ENCODE measurements at places on chromosomes 6 and 20.

- DNase-seq = no peak
These were observed 25.3 kb upstream of the CSNK2A1 start for GRCh38 chr20:568673-569415.

- no peak for DNase-seq
These were observed 1.4 kb downstream of the TOP1 start for GRCh38 chr20:41030061-41030460.

DNA sequence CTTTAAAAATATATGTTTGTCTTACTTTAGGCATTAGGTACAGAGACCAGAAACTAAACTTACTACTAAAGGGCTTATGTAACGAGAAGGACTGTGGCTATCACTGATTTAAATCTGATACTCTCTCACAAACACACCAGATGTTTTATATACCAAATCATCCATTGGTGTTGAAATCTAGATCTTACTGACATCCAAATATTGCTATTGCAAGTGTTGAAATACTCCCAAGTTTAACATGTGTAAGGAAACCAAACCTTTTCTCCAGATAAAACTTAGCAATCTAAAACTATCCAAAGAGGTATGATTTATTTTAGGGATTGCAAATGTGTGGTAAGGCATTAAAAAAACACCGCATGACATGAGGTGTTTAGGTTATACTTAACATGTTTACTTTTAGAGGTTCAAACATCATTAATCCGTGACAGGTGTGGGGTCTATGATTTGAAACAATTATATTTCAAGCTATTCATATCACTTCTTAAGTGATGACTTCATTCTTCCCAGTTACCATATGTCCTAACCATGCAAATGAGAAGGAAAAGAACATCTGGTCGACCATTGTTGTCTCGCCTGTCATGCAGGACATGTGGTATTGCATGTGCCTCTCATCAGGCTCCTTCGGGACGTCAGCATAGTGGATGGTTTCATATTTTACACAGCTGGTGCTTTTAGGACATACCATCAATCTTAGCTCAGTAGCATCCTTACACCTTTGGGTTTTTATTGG lies 168.3 kb upstream of the SPACA1 start:
- DNase-seq = no peak

GRCh38 chr6:142481466-142481865 lies 179.7 kb downstream of the ADGRG6 start:
- DNase-seq = no peak

DNA sequence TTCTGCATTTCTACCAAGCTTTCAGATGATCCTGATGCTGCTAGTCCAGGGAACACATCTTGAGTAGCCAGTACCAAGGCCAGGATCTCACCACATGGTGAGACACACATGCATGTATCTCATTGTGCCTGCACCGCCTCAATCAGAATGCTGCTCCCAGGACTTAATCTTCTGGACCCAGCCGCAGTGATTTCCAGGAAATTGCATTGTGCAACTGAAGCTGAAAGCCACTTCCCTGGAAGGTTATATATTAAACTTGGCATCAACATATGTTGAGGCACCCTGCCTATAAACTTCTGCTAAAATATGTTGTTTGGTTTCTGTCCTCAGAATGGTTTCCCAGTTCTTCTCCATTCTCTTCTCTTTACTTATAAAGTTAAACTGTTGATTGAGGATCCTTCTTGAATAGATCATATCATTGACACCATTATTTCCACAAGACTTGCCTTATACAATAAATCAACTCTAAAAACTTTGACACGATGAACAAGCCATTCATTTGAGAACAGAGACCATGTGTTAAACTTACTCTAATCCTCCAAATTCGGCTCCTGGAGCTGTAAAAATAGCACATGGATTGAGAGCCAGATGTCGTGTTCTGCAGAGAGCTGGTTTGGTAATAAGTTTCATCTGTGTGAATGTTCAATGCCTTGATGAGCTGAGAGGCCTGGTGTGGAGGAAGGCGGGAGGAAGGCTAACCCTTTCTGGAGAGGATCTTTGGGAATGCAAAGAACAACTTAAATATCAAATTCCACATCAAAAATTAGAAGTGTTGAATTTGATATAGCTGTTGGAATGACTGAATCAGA lies 65.0 kb upstream of the PCSK2 start:
- no peak for DNase-seq

GRCh38 chr6:53203483-53203882 lies 54.8 kb upstream of the GCM1 start:
- DNase-seq = no peak

DNA sequence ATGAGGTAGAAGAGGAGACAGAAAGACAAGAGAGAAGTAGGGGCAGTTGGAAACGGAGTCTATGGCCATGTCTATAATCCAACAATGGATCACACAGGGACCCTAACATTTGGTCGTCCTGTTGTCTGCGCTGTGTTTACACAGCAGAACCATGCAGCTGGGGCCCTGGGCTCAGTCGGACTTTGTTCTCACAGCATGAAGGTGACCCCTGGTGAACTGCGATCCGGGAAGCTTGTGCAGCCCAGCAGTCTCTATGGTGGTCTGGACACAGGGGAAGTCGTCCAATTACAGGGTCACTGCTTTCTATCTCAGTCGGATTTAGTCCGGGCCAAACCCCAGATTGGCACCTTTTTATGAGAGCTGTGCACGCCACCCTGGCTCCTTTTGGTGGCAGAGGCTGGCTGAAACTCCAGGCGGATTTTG lies 153.6 kb downstream of the FOXA2 start:
- no peak for DNase-seq

GRCh38 chr6:65113581-65113980 lies 593.4 kb downstream of the EYS start:
- no peak for DNase-seq

GRCh38 chr6:127206531-127207095 lies 60.1 kb upstream of the RNF146 start:
- no peak for DNase-seq

- no peak for DNase-seq
These were observed 54.4 kb downstream of the SNRNP48 start for GRCh38 chr6:7644417-7644816.

DNA sequence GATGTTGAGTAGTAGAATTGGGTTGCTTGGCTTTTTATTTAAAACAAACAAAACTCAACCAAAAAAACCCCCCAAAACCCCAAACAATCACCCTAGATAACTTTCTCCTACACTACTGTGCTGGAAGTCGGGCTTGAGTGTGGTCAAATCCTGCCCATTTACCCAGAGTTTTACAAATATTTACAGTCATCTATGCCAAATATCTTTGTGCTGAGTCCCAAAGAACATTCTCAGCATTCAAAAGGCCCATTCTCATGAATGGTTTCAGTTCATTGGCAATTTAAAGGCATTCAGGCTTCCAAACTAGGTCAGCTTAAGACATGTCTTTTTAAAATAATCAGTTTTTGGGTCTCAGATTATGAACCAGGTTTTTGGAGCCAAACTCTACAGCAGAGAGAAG lies 1.8 kb downstream of the RNF144B start:
- DNase-seq = peak; percentile 52

GRCh38 chr6:28906669-28907068 lies 17.1 kb downstream of the TRIM27 start:
- DNase-seq = no peak

- no peak for DNase-seq
These were observed 207.0 kb downstream of the ANKRD60 start for GRCh38 chr20:58021481-58021880.

- DNase-seq = no peak
These were observed 8.0 kb upstream of the F13A1 start for GRCh38 chr6:6328451-6328850.

- DNase-seq = no peak
These were observed 741 bp downstream of the PTPN1 start for GRCh38 chr20:50510706-50511542.

DNA sequence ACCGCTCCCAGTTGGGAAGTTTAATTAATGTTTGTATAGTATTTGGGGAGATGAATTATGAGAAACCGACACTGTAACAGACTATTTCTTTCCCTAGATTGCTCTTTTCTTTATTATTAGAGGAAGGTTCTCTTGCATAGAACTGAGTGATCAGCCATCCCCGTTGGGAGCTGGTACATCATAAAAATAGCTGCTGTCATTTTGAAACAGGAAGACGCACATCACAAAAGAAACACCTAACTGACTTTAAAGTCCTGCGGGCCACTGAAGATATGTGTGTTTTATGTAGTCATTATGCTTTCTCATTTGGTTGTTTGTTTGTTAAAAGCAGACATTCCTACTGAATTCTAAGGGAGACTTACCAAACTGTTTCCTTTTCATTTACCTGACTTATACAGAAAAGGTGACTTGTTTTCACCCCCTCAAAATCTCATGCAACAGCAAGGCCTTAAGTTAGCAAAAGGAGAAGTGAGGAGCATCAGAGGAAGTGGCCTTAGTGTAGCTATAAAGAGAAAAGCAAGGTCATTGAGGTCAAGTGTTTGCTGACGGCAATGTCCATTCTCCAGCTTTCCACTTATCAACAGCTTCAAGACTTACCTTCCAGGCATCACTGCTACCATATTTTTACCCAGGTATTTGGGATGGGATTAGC lies 91.0 kb downstream of the PKHD1 start:
- DNase-seq = no peak

DNA sequence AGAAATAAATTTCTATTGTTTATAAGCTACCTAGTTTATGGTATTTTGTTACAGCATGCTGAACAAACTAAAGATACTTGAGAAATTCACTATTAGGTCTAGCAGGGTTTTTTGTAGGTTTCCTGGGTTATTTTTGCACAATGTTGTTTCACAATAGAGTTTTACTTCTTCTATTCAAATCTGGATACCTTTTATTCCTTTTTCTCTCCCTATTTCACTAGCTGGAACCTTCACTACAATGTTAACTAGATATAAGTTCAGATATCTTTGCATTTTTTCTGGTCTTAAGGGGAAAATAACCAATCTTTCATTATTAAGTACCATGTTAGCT lies 237.7 kb upstream of the CITED2 start:
- no peak for DNase-seq

DNA sequence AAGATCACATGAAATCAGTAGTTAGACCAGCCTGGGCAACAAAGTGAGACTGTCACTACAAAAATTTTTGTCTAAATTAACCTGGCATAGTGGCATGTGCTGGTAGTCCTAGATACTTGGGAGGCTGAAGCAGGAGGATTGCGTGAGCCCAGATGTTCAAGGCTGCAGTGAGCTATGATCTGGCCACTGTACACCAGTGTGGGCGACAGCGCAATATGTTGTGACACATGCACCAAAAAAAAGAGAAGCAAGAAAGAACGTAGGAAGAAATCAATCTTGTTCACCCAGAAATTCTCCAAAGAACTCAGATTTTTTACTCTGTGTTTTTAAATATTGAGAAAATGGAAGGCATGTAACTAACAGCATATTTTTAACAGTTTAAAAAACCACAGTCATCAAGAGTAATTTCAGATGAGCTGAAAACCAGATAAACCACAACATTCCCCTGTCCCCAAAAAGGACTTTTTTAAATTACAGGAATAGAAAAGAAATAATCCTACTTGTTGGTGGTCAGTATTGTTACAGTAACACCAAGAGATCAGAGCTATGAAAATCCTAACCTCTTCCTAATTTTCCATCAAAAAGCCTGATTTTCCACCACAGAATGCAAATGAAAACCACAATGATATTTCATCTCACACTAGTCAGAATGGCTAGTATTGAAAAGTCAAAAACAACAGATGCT lies 240.2 kb downstream of the KHDC1L start:
- DNase-seq = no peak

DNA sequence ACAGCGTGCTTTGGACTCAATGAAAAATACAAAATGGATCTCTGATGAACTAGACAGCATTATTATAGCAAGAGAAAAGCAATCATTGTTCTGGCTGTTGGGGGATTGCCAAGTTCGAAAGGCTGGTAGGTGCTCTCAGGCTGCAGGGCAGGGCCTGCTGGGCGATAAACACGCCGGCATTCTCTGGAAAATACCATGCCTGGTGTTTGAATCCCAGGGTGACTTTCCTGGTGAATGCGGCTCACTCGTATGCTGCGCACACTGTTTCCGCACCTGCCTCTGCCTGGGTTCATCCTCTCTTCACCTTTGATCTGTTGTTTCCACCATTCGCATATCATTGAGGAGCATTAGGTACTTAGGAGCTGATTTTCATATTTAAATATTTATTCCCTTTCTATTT lies 37.4 kb downstream of the GCNT2 start:
- DNase-seq = no peak

DNA sequence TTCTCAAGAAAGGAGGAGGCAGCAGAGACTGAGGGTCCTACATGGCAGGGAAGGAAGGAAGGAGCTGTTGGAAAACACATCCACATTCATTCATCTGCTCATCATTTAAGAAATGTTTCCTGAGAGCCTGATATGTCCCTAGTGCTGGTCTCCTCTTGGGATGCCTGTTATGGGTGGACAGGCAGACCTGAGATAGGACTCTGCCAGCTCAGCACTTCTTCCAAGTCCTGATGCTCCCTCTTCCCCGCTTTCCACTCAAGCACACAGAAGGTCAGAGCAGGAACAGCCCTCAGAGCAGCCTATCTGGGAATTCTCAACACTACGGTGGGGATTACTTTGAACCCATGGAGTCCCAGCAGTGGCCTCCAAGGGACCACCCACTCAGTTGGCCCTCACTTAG lies 8.0 kb upstream of the SIRPD start:
- DNase-seq = no peak

- DNase-seq = no peak
These were observed 5.7 kb downstream of the EDN3 start for GRCh38 chr20:59305908-59306655.

DNA sequence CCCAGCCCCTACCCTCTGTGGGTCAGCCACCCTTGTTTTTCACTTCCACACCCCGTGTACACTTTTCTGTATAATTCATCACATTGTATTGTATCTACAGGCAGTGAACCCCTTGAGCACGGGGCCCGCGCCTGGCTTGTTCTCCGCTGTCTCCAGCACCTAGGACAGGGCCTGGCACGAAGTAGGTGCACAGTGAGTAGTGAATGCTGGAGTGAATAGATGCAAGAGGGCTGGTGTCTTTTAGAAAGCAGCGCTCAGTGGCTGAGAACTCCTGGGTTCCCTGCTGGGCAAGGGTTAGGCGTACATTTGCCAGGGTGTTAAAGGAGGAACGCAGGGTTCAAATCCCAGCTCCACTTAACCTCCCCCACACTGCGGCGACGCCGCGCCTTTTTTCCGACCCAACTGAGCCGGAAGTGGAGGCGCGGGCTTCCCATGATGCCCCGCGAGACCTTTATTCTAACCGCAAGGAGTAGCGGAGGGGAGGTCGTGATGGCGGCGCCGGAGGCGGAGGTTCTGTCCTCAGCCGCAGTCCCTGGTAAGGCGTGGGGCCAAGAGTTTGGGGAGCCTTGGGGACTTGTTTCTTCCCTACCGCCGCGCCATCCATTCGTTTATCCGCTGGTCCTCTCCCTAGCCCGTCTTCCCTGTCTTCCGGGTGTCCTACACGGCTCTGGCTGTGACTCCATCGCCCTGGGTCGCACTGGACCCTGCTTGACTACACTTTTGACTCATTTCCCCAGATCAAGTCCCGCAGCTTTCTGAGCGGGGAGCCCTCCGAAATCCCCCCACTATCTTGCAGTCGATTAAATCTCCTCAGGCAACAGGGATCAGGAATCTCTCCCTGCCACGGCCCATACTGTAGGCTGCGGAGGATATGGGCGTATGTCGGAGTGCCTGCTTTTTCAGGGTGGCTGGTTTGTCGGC lies at the start of gene MAD2L1BP:
MAD2L1BP (plus strand) TSS at position 454 of the 921 bp plus-strand sequence; CDS start at position 490, 36 bp downstream.
- no peak for DNase-seq

GRCh38 chr6:57216235-57217101 lies 5.6 kb downstream of the RAB23 start:
- no peak for DNase-seq

- DNase-seq = no peak
These were observed 22.8 kb downstream of the FAM50B start for GRCh38 chr6:3871939-3872338.

Data from retinal pigment epithelial cell (primary cell).